CD4-positive, alpha-beta T cell treated with Interleukin-6 for 4 hours (primary cell): ENCODE measurements at places on chromosomes 12 and 14.

DNA sequence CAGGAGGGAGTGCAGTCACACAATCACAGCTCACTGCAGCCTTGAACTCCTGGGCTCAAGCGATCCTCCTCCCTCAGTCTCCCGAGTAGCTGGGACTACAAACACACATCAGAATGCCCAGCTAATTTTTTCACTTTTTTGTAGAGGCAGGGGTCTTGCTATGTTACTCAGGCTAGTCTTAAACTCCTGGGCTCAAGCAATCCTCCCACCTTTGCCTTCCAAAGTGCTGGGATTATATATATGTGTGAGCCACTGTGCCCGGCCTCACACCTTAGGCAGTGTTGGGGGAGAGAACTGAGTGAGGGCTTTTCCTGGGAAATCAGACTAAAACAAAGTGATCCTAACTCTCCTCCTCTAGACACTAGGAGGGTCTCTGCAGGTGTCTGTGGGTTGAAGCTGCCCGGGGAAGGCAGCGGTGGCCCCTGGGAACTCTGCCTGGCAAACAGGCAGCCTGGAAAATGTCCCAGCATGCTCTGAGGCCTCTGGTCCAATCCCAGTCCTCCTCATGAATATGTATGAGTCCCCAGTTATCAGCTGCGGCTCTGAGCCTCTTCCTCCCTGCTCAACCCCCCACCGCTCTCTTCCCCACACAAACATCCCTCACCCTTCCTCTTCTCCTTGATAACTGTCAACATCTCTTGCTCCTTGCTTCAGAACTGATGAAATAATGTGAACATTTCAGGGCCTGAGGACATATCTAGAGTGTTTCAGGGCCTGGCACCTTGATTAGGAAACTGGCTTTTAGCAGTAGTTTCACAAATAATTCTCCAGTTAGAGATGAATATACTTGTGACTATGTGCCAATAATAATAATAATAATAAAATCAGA is 7.9 kb upstream of the NAA25 start:
- peak; percentile 27 for DNase-seq

- no peak for DNase-seq
These were observed 22.2 kb upstream of the PLEKHG6 start for GRCh38 chr12:6288235-6288634.

GRCh38 chr12:124694846-124695497 is 127.6 kb upstream of the NCOR2 start:
- DNase-seq: no peak

DNA sequence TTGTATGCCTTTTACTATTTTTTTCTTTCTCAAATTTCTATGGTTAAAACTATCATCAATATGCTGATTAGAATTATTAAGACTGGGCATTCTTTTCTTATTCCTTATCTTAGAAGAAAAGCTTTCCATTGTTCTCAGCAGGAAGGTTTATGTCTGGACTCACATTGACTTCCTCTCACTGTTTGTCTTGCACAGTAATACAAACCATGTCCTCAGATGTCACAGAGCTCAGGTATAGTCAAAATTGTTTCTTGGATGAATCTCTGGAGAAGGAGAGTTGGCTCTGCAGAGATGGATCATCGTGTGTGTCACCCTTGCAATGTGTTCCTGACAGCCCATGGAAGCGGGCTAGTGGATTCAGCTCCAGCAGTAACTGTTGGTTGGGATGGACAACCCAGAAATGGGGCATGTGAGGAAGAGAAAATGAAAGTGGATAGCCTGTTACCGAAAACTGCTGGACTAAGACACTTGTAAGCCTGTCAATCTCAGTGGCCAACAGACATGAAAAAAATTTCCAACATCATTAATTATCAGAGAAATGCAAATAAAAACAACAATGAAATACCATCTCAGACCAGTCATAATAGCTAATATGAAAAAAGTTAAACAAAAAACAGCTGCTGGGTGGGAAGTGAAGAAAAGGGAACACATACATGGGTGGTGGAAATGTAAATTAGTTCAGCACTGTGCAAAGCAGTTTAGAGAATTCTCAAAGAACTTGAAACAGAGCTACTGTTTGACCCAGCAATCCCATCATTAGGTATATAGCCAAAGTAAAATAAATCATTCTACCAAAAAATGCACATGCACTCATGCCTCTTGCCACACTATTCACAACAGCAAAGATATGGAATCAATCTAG is 967.8 kb downstream of the TMEM121 start:
- DNase-seq: no peak

- DNase-seq: no peak
These were observed 46.2 kb downstream of the C14orf132 start for GRCh38 chr14:96085369-96085768.

- DNase-seq: no peak
These were observed 5.6 kb downstream of the DDX47 start for GRCh38 chr12:12818701-12819100.

GRCh38 chr12:43098071-43098470 is 453.9 kb downstream of the ADAMTS20 start:
- no peak for DNase-seq

GRCh38 chr12:54593135-54593534 is 4.7 kb upstream of the PPP1R1A start:
- no peak for DNase-seq

GRCh38 chr14:104321802-104322130 is 183.4 kb downstream of the KIF26A start:
- DNase-seq: no peak

GRCh38 chr12:62647586-62647985 is 181.0 kb downstream of the MON2 start:
- no peak for DNase-seq

GRCh38 chr12:68364328-68364727 is 32.2 kb upstream of the MDM1 start:
- DNase-seq: no peak

- no peak for DNase-seq
These were observed 3.2 kb upstream of the MDP1 start for GRCh38 chr14:24219080-24219479.

DNA sequence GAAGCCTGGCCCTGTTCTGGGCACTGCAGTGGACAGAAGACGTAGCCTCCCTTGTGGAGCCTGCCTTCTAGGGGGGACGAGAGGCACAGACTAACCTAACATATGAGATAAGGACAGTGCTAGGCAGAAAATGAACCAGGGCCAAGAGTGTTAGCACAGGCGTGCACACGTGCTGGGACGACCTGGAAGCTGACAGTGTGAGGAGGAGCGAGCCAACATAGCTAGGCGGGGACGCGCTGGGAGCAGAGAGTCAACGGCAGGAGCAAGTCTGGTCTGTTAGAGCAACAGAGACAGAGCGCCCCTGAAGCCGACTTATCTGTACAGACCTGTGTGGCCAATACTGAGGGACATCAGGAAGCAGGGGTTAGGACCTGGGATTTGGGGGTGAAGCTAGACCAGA is 8.0 kb downstream of the PXMP2 start:
- no peak for DNase-seq

GRCh38 chr12:113005762-113006161 is 27.4 kb downstream of the OAS2 start:
- no peak for DNase-seq

DNA sequence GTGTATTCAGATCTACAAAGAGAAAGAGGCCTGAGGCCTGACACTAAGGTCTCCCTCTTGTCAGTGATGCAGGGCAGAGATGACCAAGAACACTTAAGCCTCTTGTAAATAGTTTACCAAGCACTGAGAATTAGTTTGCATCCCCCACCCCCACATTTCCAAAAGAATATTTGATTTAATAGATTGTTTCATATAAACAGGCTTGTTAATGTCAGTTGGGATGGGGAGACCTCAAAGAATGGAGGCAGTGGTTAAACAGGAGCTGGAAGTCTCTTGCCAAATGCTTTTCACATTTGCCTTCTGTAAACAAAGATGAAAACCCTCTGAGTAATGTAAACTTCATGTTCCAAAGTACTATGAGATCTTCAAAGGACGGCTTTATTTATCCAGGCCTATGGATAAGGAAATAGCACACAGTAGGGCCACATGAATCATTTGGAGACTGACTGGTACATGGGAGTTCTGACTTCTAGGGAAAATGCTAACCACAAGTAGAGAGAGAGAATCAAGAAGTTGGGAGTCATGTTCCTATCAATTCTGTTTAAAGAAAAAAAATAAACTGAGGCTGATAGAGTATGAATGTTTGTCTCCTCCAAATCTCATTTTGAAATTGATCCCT is 234.7 kb downstream of the ANO2 start:
- DNase-seq: no peak

DNA sequence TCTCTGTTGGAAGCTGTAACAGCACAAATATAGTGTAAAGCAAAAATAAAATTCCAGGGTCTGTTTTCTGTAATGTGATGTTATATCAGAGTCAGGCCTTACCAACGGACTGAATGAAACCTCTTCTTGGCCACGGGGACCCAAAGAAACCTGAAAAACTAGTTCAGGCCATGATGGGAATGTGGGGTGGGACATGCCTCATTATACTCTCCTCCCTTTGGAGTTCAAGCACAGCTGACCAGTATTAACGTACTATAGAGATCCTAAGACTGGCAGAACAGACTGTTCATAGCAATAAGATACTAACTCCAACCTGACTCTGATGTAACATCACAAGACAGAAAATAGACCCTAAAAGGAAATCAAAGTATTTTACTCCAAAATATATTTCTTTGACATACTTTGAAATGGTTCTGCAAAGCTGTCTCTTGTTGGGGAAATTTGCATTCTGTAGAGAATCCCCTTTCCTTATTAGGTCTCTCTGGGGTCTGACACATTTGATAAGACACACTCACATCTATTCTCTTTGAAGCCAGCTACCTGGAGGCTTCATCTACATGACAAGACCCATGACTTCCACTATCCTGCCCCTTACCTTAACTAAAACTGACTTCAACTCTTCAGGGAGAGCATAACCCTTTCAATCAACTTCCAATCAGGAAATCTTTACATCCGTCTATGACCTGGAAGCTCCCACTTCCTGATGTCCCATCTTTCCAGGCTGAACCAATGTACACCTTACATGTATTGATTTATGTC is 444.6 kb downstream of the SOX5 start:
- no peak for DNase-seq

- no peak for DNase-seq
These were observed 13.0 kb downstream of the FGD6 start for GRCh38 chr12:95204141-95204866.

GRCh38 chr12:132352896-132353800 is 23.8 kb upstream of the GALNT9 start:
- no peak for DNase-seq

DNA sequence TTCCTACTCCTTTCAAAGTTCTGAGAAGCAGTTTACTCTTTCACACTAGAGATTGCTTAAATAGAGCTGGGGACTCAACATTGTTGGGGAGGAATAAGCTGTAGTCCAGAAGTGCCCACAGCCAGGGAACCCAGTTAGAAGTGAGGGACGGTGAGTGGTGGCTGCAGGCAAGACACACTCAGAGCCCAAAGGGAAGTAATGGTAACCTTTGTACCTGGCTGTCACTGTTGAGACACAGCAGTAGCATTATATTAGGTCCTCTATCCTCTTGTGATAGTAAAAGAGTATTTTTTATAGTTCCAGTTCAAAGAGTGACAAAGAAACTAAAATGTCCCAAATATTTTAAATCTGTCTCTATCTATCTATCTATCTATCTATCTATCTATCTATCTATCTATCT is 263.3 kb downstream of the TTC6 start:
- DNase-seq: no peak

DNA sequence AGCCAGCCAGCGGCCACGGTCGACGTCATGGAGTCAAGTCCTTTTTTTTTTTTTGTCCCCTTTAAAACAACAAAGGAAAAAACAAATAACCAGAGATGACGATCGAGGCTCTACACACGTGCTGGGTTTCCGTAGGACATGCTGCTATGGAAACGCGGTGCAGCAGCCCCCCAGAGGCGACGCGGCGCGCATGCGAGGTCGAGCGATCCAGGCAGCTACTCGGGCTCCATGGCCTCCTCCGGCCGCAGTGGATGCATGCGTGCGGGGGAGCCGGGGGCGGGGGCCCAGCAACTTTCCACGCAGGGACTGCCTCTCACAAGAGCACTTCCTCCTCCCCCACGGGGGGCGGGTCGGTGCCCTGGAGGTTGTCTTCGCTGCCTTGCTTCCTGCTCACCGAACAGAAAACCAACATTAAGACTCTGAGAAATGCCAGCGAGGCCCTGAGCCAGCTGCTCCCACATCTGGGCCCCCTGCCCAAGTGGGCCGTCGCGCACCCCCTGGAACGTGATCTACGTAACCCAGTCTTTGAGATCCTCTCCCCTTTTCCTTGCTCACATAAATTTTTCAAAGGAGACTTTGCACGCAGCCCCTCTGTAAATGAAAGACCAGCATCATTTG is 30.7 kb downstream of the P2RX4 start:
- DNase-seq: peak; percentile 95

- DNase-seq: no peak
These were observed 190.5 kb upstream of the PLEKHA5 start for GRCh38 chr12:18939051-18939450.

GRCh38 chr12:108616941-108617858 is 16.5 kb downstream of the SELPLG start:
- DNase-seq: peak; percentile 77

DNA sequence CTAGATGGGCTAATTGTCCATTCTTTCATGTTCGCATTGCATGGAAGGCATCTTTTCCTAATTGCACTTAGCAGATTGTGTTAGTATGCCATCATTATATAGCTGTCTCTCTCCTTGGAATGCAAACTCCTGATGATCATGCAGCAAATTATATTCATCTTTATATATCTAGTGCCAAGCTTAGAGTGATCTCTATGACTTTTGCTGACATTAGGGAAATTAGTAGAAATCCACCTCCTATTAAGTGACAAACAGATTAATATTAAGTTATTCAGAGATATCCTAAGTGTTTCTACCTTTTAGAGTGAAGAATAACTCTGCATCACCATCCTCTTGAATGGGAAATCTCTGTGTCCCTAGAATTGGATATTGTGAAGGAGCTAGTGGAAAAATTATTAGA is 185.6 kb downstream of the FOXG1 start:
- DNase-seq: no peak

DNA sequence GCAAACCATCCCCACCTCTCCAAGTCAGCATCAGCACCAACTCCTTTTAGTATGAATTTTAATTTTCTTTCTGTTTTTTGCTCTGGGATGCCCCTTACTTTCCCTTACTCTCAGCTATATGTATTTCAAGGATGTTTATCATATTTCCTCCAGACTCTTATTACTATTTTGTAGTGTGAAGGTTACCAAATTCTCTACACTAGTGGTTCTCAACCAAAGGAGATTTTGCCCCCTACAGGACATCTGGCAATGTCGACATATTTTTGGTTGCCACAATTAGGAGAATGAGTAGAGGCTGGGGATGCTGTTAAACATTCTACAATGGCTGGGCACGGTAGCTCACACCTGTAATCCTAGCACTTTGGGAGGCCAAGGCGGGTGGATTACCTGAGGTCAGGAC is 29.1 kb upstream of the SOS2 start:
- peak; percentile 45 for DNase-seq

- peak; percentile 59 for DNase-seq
These were observed 325 bp upstream of the CLIP1 start for GRCh38 chr12:122422730-122423257.

GRCh38 chr12:91766454-91766853 is 379.2 kb downstream of the BTG1 start:
- no peak for DNase-seq

DNA sequence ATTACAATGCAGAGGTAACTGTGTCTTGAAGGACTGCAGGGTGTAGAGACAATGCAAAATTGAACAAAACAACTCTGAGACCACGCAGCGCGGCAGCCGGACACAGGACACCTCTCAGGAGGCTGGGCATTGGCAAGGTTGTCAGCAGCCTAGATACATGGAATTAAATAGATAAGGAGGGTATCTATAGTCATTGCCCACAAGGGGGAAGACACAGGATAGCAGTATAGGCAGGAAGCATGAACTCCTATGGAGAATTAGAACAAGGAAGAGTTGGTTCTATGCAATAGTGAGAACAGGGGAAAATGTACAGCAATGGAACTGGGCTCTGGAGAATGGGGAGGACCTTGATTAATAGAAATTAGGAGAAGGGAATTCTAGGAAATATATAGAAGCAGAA is 164.1 kb downstream of the C12orf42 start:
- no peak for DNase-seq
